ENCODE measurements at places on chromosomes 4 and X.

DNA sequence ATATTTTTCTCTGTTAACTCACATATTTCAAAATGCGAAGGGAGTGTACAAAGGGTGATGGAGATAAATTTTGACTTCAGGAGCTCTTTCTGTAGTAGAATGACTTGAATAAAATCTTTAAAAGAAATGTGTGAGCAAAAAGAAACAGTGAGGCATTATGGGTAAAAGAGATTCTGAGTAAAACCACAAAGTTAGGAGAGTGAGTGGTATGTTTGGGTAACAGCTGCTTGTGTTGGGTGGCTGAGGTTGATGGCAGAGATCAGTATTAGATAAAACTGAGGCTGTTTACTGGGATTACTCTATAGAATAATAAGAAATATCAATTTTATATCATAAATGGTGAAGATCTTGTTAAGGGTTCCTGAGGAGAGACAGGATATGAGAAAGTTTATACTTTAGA is 434.2 kb upstream of the AMOT start:
- DNase-seq, result no peak

DNA sequence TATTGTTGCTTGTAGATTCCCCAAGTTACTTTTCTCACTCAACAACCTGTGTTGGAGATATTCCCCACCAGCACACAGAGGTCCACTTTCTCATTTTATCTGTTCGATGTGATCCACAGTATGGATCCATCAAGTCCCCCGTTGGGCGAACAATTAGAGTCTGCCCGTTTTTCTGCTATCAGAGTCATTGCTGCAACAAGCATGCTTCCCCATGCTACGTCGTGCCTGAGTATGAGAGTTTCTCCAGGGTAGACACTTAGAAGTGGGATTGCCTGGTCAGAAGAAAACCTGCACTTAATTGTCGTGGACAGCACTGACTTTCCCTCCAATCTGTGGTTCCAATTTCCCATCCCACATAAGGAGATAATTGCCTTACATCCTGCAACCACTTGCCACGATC is 62.7 kb upstream of the SHOX start:
- DNase-seq, result no peak

DNA sequence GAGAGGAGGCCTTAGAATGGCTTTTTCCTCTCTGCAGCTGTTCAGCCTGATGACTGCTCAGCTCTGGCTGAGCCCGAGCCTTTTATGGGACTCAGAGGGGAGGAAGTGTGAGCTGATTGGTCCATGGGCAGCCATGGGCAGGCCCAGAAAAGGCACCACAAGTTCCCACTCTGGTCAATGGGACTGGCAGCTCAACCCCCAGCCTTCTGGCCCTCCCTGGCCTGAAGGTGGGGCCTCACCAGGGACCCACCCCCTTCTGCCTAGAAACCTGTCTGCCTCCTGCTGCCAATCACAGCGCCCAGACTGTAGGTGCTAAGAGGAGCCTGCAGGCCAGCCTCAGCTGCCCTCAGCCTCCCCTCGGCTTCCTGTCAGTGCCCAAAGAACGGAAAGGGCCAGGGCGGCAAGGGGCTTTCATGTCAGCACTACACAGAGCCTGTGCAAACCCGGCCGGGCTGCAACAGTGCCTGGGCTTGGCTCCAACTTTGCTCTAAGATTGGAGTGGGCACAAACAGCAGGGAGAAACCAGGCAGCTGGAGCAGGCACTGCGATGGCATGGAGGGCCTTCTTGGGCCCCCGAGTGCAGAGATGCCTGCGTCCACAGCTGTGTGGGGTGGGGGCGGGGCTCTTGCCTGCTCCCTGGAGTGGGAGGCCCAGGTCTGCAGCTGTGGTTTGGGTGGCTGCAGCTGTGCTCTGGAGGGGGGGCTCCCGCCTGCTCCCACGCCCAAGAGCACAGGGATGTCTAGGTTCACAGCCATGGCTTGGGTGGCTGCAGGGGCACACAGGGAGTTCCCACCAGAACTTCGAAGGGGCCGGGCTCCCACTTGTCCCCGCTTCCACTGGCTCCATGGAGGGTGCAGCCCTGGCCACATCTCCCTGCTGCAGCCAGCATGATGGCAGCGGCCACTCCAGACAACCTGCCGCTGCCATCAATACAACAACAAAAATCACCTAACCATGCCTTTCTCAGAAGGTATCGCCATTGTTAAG is 92.6 kb downstream of the NXF2 start:
- peak; percentile 46 for DNase-seq

GRCh38 chr4:142850478-142850877 is 4.4 kb upstream of the INPP4B start:
- no peak for DNase-seq

DNA sequence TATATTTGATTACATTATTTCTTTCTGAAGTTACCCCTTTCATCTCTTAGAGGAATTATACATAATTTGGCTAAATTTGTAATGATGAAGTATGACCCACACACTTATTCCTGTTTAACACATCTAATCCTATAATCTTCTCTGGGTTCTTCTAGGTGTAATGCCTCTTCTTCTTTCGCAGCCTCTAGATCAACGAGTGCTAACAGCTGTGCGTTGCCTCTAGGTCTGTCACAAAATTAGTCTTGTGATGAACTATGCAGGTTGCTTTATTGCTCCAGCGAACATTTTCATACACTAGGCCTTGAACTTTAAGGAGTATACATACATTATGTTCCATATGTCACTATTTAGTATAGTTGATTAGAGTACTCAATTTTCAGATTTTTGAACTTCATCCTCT is 89.9 kb downstream of the TTC29 start:
- DNase-seq, result no peak

- no peak for DNase-seq
These were observed 168.1 kb downstream of the HS6ST2 start for GRCh38 chrX:132790329-132790728.

DNA sequence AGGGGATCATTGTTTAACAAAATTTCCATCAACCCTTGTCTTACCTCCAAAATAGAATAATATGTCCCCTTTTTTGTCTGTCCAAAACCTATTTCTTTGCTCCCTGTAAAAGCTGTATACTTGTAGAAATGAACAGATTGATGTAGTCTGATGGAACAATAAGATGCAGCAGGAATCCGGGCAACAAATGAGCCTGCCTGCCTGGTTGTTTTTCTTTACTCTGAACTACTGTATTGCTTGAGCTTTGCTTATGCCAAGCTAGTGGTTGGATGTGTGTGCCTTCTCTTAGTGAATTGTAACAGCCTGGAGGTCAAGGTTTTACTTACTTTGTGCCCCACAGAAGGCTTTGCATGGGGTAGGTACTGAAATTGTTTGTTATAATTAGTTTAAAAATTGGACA is 116.2 kb upstream of the TLL1 start:
- DNase-seq, result no peak

- no peak for DNase-seq
These were observed 136.3 kb downstream of the MGST2 start for GRCh38 chr4:139801895-139802294.

- no peak for DNase-seq
These were observed 22.5 kb downstream of the C4orf46 start for GRCh38 chr4:158649111-158649680.

All from ELF-1 (cell line).